ENCODE measurements at places on chromosomes 12 and 14.

DNA sequence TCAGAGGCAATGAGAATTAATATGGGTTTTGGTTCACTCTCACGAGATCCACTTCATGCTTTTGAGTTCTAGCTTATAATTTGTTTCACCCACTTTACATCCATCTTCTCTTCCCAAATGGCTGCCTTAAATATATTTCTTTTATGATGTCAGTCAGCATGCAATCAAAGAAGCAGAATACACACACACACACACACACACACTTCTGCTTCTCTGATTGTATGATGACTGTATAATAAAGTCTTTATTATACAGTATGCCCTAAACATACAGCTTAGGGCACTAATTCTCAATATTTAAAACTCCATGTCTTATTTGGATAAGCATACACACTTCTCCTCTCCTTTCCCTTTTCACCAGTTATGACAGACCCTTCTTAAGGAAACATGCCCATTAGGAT lies 6.7 kb upstream of the ETV6 start:
- no peak for DNase-seq

DNA sequence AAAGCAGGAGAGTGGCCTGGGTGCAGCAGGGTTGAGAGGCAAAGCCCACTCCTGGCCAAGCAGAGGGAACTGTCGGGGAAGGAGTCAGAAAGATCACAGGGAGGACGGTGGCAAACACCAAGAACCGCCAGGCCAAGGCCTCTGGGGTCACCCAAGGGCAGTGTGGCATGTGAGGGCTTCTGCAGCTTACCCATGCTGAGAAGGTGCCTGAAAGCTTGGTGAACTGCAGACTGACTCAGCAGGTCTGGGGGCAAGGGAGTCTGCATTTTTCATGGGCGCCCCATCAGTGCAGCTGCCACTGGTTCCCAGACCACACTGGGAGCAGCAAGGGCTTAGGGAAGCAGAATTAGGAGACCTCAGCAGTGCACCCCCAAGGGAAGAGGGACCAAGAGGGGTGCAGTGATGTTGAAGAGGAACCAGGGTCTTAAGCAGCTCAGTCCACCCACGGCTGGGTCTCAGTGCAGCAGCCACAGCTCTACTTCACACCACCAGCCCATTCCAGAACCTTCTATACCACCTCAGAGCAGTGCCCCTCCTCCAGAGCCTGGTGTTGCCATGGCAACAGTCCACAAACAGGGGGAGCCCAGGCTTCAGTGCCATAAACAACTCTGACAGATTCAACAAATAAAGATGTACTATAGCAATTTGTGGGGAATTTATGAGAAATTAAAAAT lies 59.4 kb downstream of the ITPK1 start:
- no peak for DNase-seq

- DNase-seq, result no peak
Measured at GRCh38 chr14:92348154-92348553, 25.2 kb downstream of the SLC24A4 start.

DNA sequence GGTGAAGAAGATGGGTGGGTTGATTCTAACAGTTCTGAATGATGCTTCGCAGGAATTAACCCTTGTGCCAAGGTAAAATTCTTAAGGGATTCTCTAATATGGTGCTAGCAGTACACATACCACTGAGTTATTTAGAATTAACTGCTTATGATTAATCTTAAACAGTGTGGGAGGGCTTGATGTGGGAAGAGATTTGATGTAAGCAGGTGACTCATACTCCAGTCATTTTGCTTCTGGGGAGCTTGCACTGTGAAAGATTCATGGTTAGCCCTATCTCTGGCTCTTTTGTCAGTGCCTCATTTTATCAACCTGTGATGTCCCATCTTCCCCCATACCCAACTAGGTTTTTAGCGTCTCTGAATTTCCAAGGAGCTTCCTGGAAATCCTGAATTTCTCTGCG lies 83.8 kb downstream of the NRXN3 start:
- no peak for DNase-seq

DNA sequence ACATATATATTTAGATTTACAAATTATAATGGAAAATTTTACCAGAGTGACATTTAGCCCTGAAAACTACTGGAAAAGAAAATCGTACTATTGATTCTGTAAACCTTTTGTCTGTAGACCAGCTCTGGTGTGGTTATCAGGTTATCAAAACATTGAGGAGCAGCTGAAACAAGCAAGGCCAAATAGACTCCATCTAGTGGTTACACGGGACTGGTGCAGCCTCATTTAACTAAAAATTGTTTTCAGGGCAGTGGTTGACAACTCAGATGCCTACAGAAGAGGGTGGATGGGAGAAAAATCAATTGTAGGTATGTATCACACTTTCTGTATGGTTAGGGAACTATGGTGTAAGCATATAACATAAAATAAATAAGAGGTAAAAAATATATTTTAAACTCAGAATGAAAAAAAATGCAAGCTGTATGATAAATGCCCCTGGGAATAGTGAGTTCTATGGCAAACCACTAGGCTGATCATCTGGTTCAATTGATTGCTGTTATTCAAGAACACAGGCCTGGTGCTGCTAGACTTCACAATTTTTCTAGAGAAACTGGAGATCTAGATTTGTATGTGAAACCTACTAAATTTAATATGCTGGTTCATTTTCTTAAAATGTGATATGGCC lies 51.2 kb downstream of the ACSS3 start:
- DNase-seq, result no peak

DNA sequence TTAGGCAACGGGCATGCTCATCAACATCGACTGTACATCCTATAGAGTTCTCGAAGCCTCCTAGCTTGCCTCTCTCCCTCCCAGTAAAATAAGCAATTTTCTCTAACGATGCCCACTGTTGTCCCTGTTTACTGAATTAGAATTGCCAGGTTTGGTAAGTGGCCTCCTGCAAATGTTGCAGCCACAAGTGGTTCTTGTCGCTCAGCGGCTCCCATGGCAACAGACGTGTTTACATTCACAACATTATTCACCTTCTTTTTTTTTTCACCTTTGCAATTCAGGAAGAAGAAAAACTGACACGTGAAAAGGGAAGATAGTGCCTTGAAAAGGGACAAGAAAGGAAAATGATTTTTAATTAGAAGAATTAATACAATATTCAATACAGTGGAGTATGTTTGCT lies 100.9 kb upstream of the PKP2 start:
- no peak for DNase-seq

GRCh38 chr12:93125126-93125525 lies 196.0 kb upstream of the EEA1 start:
- no peak for DNase-seq

DNA sequence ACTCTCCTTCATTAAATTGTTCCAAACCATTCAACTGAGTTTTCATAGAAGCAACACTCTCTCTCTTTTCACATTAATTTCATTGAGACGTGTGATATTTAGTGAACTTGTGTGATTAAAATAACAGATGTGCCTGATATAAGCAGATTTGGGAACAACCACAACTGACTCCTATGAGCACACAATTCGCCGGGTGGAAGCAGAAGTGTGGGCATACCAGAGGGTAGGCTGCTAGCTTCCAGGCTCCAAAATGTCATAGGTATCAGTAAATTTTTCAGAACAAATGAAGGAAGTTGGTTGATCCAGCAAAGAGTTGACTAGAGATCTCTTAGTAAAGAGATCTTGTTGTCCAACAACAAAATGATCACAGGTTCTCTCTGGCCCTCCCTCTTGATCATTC lies 429.7 kb downstream of the DPF3 start:
- no peak for DNase-seq

- no peak for DNase-seq
Measured at GRCh38 chr12:67852701-67853100, 136.5 kb upstream of the IFNG-AS1 start.

GRCh38 chr12:38736821-38737220 lies 168.6 kb downstream of the CPNE8 start:
- DNase-seq, result no peak

DNA sequence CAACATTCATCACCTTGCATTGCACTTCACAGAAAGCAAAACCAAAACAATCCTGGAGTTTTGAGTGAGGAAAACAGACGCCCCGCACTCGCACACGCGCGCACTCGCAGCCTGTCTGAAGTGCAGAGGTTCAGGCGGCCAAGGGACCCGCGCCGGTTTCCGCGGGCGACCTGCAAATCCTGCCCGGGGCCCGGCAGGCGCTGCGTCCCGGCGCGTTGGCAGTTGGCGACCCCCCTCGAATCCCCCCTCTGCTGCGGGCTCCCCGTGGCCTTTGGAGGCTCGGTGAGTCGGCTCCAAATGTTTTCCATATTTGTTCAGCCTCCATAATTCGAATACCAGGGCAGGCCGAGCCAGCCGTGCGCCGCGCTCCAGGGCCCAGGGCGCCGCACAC lies at the start of gene SSPN:
Gene SSPN, plus strand, starts transcription at position 324 of the 391 bp plus-strand sequence. CDS start 100 bp downstream, outside the sequence.
- peak; percentile 49 for DNase-seq

- DNase-seq, result no peak
Measured at GRCh38 chr12:109962398-109962797, 33.8 kb downstream of the GIT2 start.

DNA sequence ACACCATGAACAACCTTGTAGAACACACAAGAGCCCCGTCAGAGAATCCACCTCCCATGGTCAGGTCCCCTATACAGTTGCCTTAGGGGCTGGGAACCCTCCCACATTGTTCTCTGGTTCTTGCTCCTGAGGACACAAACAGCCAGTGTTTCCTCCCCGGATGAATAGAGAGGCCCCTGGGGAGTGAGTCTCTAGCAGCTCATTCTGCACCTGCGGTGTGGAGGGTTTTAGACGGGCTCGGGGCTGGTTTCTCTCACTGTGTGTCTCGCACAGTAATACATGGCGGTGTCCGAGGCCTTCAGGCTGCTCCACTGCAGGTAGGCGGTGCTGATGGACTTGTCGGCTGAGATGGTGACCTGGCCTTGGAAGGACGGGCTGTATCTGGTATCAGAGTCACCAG lies 1052.1 kb downstream of the TMEM121 start:
- DNase-seq, result no peak

- DNase-seq, result no peak
Measured at GRCh38 chr14:23563473-23564180, 4.0 kb downstream of the AP1G2 start.

DNA sequence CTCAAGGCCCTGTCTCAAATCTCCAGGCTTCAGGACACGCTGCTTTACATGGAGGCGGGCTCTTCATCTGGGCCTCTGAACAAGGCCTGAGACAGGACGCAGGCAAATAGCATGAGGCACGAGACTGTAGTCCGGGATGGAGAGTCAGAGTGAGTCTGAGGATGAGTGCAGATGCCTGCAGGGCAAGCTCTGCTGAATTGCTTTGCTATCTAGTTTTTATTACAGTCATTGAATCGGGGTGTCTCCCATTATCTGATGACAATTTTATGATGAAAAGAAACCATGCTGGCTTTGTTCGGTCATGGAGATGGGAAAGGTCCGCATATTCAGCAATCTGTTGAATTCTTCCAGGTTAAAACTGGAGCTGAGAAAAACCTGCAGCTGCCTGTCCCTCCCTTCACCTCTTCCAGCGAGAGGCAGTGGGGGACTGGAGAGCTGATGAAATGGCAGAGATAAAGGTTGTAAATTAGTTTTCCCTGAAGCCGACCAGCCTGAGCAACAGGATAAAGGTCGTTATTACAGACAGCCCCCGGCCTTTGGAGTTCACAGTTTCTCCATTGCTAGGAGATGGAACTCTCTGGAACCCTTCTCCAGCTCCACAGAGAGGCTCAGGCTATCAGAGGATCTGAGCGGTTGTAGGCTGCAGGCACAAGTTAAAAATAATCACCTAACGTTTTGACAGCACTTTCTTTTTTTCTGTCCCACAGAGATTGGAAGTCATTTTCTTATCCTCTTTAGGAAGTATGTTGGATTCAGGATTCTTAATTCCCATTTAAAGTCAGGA lies 1.3 kb upstream of the ADGRD1 start:
- no peak for DNase-seq

DNA sequence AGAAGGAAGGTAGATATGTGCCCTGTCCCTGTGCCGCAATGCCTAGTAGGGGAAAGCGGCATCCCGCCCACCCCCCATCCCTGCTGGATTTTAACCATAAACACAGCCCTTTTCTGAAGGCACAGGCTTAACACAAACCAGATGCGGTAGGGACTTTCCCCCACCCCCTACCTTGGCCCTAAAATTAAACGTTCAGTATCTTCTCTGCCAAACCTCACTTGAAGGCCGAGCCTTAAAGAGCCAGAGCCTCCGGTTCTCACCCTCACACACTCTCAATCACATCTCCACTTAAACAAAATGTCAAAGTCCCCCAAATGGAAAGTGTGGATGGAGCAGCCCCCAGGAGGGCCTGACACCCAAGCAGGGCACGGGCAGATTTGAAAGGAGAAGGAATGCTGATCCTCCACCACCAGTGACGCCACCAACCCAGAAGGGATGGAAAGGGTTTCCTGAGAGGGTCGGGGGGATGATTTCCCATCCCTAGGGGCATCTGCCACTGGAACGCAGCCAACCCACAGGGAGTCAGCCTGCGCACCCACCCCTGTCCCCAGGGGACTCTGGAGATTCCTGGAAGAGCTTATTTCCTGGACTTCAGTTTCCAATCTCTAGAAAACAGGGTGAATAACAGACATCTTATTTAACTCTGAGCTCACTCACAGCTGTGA lies 26.4 kb downstream of the ACTN1 start:
- DNase-seq, result no peak

DNA sequence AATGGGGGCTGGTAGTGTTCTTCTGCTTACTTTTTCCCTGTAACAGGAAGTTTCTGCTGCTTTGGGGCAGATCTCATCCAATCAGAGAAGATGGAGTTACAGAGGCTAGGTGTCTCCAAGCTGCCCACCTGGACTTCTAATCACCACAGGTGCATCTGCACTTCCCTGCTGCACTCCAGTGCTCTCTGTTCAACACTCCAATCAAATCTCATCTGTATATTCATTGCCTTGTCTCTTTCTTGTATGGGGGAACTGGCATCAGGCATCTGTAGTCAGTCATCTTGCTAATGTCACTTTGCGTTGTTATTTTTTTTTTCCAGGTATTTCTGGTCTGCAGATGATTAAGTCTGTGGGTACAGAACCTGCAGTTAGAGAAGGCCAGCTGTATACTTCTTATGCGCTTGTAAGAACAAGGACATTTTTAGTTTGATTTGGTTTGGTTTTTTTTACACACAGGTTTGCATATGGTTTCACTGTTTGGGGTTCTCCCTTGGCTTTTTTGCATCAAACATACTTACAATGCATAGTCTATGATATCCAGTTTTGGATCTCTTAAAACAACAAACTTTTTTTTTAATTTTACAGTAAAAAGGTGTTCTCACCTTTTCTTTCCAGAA lies 116.0 kb downstream of the METTL25 start:
- no peak for DNase-seq

GRCh38 chr14:91418387-91419043 lies 895 bp upstream of the CCDC88C start:
- no peak for DNase-seq

DNA sequence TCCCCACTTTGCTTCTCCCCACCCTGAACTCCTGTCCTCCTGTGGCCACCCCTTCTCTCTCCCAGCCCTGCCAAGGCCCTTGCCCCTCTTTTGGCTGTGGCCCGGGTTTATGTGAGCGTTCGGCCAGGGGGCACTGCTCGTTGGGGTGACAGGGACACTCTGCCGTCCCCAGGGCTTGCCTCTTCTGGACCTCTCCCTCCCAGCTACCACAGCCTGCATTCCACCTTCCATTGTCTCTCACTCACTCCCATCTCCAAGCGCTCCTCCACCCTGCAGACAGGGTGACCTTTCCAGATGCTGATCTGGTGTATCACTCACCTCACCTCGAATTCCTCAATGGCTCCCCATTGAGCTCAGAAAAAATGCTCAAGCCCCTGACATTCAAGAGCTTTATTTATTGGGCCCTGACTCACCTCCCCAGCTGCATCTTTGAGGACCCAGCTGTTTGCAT lies 1.4 kb downstream of the SERPINA9 start:
- no peak for DNase-seq

GRCh38 chr14:82113710-82114109 lies 580.1 kb upstream of the SEL1L start:
- DNase-seq, result no peak
